ENCODE measurements at places on chromosomes 7 and 10. TPM values are rescaled to one million over a fixed set of nuclear protein-coding genes. Genes with fewer than 3 reads are reported as not detected.

Gene STRIP2
- 51.8 TPM for total RNA-seq

Gene CFAP58
- total RNA-seq: 0.60 TPM

Gene RBM33
- total RNA-seq: 67.6 TPM

Gene CYP3A7
- total RNA-seq: not detected

Gene DLX5
- total RNA-seq: not detected

Gene OR2A12
- not detected for total RNA-seq

Gene C10orf67
- 0.41 TPM for total RNA-seq

Gene CPA2
- total RNA-seq: 0.18 TPM

Gene NEUROD6
- not detected for total RNA-seq

Gene SMKR1
- total RNA-seq: 2.7 TPM

Gene DTX2
- total RNA-seq: 22.4 TPM

Gene EIF5AL1
- 0.18 TPM for total RNA-seq

Gene FGL2
- 0.16 TPM for total RNA-seq

Gene NUTM2E
- total RNA-seq: 0.27 TPM

Gene BICC1
- not detected for total RNA-seq

Gene CDC123
- total RNA-seq: 129 TPM

Gene CHAT
- not detected for total RNA-seq

Gene TLX1
- total RNA-seq: not detected

Gene MOGAT3
- total RNA-seq: not detected

Gene PRLHR
- not detected for total RNA-seq

Gene ADCYAP1R1
- total RNA-seq: not detected

Gene TRIM73
- total RNA-seq: 2.0 TPM

Gene CYP2C9
- not detected for total RNA-seq

Gene SLC4A2
- 85.0 TPM for total RNA-seq

Gene GAD2
- total RNA-seq: not detected

Gene FAM24A
- not detected for total RNA-seq

Gene SLC29A4
- total RNA-seq: 1.7 TPM

Gene SEMA4G
- 0.62 TPM for total RNA-seq

Gene TMEM139
- total RNA-seq: 1.2 TPM

Gene KAZALD1
- total RNA-seq: 0.47 TPM

Gene ADAM8
- total RNA-seq: 176 TPM

Gene NCAPG2
- total RNA-seq: 85.4 TPM

Gene GNAI1
- total RNA-seq: 4.1 TPM

Gene VPS37D
- total RNA-seq: 0.39 TPM

Gene SLC35G1
- total RNA-seq: 4.1 TPM

Gene COBL
- not detected for total RNA-seq

Gene UTF1
- not detected for total RNA-seq

Gene GPR15LG
- not detected for total RNA-seq

Gene ITPRID1
- total RNA-seq: not detected

Measured in activated CD4-positive, alpha-beta T cell treated with anti-CD3 and anti-CD28 coated beads for 36 hours (primary cell).